ENCODE measurements at places on chromosomes 5 and 9.

- DNase-seq = no peak
Observed at GRCh38 chr9:93005876-93006275, 52.6 kb upstream of the SUSD3 start.

GRCh38 chr5:1544294-1544961 lies 20.7 kb upstream of the LPCAT1 start:
- no peak for DNase-seq

DNA sequence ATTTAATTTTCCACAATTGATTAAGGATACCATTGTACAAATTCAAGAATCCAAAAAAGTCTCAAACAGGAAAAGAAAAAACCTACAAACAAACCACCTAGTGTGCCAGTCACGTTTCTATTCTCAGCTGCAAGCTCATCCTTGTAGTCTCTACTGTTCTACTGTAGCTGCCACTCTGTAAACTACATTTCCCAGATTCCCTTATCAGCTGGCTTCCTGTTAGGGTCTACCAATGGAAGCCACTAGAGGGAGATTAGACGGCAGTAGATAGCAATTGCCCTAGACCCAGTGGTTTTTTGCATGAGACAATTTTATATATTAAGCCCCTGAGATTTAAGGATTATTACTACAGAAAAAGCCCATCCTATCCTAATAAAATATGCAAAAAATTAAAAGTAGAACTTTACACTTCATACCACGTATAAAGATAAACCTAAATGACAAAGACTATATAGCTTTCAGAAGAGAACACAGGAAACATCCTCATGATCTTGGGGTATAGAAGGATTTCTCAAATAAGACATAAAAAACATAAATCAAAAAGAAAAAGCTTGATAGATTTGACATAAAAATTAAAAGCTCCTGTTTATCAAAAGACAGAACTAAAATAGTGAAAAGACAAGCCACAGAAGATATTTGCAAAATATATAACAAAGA lies 37.4 kb downstream of the P4HA2 start:
- peak; percentile 28 for DNase-seq

- no peak for DNase-seq
Observed at GRCh38 chr5:72412283-72413055, 92.3 kb downstream of the PTCD2 start.
